Caco-2 (cell line): ENCODE measurements at places on chromosomes 2 and 18.

DNA sequence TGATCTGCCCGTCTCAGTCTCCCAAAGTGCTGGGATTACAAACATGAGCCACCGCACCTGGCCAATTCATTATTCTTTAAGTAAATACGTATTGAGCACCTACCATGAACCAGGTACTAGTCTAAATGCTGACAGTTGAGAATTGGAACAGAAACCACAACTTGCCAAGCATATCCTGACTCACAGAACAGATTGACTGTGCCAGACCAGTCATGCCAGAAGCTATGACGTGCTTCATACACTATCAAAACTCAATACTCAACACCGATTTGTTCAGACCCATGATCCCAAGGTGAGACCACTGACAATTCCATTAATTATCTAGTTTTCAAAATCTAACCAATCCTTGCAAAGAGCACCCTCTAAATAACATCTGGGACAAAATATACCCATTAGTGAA lies 148.6 kb downstream of the B3GNT2 start:
- no peak for DNase-seq

DNA sequence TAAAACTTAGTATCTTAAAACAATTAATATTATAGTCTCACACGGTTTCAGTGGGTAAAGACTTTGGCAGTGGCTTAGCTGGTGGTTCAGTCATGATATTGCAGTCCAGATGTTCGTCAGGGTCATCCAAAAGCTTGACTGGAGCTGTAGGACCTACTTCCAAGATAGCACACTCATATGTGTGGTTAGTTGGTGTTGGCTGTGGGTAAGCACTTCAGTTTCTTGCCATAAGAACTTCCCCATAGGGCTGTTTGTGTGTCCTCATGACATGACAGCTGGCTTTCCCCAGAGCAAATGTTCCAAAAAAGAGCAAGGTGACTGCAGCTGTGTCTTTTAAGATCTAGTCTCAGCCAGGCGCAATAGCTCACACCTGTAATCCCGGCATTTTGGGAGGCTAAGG lies 48.5 kb upstream of the EPC2 start:
- no peak for DNase-seq

- DNase-seq = no peak
These were observed 81.8 kb downstream of the RIF1 start for GRCh38 chr2:151491496-151491895.

DNA sequence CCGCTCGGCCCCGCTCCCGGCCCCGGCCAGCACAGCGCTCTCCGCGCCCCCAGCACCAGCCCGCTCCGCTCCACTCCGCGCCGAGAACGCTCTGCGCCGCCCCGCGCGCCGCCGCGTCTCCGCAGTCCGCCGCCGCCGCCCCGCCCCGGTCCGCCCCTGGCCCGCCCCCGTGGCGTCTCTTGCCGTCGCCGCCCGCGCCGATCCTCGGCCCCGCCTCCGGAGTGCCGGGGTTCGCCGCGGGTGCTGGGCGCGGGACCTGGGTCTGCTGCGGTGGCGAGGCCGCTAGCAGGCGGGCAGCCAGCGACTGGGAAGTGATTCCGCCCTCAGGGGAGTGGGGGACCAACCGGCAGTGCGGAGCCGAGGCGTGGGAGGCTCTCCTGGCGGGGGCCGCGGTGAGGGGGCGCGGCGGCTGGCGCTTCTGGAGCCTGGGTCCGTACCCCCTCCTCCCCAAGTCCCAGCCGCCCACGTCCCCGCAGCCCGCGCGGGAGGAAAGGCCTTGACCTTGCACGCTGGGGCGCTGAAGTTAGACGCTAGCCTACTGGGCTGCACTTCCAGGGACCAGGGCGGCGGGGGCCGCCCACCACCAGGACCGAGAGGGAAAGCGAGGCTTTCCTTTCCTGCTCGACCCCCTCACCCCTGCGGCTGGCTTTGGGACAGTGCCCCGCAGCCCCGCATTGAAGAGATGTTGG lies at the start of gene HS6ST1:
HS6ST1 (minus strand) TSS at position 93 of the 689 bp plus-strand sequence. CDS start 305 bp downstream, outside the sequence.
- peak; percentile 96 for DNase-seq

GRCh38 chr2:118291251-118291880 lies 203.1 kb downstream of the INSIG2 start:
- no peak for DNase-seq

DNA sequence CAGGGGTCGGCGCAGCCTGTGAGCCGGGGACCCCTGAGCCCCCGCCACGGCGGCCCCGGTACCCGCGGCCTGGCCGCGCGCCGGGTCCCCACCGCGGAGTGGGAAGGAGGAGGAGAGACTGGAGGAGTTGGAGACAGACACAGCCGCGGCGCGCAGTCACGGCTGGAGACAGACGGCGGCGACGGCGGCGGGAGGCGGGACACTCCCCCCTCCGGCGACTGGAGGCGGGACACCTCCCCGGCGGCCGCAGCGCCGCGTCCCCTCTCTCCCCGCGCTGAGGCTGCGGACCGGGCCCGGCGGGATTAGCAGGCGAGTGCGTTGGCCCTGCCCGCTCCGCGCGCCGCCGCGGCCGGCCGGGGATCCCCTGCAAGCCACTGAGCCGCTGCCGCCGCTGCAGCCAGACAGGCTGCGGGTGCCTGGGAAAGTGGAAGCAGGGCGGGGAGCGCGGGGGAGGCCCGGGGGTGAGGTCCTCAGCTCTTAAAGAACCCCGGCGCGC lies 1.0 kb upstream of the LDLRAD4 start:
- DNase-seq = no peak

- no peak for DNase-seq
These were observed 41.6 kb downstream of the ANKRD44 start for GRCh38 chr2:197268786-197269584.

- no peak for DNase-seq
These were observed 63.1 kb downstream of the TNS1 start for GRCh38 chr2:217939629-217940245.

DNA sequence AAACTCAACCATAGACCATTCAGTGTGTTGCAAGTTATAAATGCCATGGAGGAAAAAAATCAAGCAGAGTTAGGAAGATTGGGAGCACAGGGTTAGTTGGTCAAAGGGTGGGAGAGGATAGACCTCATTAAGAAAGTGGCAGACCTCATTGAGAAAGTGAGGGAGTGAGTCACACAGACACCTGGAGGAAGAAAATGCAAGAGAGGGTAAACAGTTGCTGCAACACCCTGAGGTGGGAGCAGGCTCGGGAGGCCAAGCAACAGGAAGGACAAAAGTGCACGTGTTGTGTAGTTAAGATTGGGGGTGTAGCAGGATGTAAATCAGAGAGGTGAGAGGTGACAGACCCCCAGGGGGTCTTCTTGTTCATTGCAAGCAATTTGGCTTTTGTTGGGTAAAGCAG lies 6.4 kb downstream of the IL1RL1 start:
- DNase-seq = no peak

DNA sequence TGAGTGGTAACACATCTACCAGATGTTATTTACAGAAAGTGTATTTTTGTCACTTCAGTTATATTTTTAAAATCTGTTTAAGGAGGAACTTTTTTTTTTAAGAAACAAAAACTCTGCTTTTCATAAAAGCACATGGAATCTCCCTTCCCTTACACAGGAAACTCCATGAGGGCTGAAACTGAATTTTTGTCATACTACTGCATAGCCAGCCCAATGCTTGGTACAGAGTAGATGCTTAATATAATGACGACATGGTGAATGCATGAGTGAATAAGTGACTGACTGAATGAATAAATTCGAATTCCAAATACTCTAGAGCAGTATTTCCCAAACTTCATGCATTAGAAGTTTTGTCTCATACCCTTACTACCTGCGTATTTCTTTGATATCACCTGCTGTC lies 86.5 kb downstream of the ROCK2 start:
- no peak for DNase-seq

- no peak for DNase-seq
These were observed 225.0 kb downstream of the FHOD3 start for GRCh38 chr18:36522509-36522908.

GRCh38 chr2:219636144-219636915 lies 8.9 kb downstream of the SLC4A3 start:
- DNase-seq = no peak

DNA sequence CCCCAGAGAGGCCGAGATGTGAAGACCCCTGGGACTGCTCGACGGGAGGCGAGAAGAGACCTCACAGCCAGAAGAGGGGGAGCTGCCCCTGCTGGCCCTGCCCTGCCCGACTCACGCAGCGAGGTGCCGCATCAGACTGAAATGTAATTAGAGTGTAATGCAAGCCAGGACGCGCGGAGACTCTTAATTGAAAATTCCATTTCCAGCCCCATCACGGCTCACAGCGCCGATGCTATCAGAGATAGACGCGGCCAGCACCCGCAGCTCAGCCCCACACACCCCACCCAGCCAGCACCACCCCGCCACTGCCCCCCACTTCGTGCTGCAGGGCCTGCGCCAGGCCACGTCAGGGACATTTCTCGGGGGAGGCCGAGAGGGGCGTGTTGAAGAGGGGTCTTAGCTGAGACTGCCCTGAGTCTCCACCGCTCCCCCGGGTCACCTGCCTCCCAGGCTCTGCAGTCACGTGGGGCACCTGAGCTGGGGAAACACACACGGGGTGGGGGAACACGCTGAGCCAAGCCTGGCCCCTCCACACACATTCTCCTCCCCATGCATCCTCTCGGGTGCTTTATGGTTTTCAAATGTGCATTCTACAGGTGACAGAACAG lies 78.1 kb downstream of the TEX51 start:
- DNase-seq = no peak

DNA sequence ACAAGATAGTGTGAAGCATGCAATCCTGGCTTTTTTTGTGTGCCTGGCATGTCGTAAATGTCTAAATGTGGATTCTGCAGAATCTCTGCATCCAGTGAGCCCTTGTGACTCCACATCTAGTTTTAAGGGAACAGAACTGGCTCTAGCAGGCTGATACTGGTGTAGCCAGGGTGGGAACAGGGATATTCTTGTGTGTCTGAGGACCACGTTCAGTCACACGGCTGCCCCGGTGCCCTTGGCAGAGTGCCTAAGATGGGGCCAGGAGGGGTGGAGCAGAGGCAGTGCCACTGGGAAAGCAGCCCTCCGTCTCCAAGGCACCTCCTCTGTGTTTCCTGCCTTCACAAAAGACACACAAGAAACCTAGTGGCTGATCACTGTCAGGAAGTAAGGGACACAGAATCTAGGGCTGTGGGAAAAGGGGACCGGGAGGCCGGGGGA lies 91.5 kb upstream of the PARD3B start:
- peak; percentile 18 for DNase-seq

DNA sequence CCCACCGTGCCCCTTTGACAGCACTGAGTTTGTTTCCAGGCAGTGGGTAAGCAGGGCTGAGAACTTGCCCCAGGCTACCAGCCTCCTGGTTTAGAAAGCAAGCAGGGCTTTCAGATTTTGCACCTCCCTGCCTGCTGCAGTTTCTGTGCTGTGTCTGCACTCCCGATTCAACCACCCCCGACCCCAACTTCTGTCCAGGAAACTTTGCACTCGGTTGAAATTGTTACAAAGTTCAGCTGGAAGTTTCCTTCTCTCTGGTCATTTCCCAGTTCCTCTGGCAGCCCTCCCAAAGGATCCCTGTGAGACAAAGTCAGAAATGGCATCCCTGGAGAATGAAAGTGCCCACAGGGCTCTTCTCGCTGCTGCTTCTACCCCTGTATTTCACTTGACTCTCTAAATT lies 12.4 kb upstream of the UPP2 start:
- no peak for DNase-seq
